ENCODE measurements at places on chromosomes 2 and 18. TPM values are rescaled to one million over a fixed set of nuclear protein-coding genes. Genes with fewer than 3 reads are reported as not detected.
A peak's percentile ranks its signal among the peaks of the same experiment; 100 is the strongest.

Gene MYL1
- not detected for total RNA-seq

- no peak for DNase-seq
Observed at GRCh38 chr18:9709304-9709877, 1.3 kb downstream of the RAB31 start.

- DNase-seq, result peak; percentile 56
Observed at GRCh38 chr2:224938651-224939182, 103.6 kb downstream of the DOCK10 start.

Gene PLGLB2
- 0.64 TPM for total RNA-seq

DNA sequence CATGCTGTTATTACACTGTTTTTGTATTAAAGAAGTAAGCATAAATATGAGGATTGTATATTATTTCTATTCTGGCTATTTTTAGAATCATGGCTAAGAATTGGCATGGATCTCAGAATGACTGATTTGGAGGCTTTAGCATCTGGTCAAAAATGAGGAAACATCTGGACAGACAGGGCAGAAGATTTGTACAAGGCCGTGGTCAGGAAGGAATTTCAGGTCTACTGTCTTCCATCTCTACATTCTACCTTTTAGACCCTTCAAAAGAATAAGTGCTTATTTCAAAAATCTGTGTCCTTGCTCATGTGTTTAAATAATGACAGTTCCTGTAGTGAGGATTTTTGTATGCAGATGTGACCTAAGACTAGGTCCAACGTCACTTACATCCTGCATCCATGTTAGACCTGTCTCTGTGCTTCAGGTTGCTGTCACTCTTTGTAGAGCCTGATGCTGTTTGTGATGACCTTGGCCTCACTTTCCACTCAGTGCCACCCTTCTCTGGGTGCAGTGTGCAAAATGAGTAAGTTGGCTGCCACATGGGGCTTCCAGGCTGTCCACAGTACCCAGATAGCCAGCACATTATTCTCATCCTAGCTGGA, 54.7 kb upstream of the B3GNT2 start:
- no peak for DNase-seq

Gene RTP5
- total RNA-seq, result 0.10 TPM

GRCh38 chr2:236284208-236284607, 20.0 kb upstream of the ASB18 start:
- no peak for DNase-seq

- DNase-seq, result peak; percentile 26
Observed at GRCh38 chr18:62741118-62741566, 25.8 kb downstream of the PHLPP1 start.

Gene RALB
- total RNA-seq, result 52.9 TPM

DNA sequence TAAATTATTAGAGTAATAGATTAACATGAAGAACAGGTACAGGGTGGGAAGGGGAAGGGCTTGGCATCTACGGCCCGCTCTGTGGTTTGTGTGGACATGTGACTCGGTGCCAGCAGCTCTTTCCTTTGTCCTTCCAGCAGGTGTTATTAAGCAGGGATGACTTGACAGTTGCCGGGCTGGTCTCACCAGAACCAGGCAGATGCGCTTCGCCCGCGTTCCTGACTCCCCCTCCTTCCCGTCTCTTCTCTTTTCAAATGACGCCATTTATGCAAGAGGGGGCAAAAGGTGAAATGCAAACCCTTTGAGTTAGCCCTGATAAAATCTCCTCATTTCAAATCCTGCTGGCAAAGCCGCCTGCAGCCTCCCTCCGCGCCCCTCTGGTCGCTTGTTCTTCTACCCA, 38.9 kb upstream of the MGAT4A start:
- DNase-seq, result peak; percentile 61

- no peak for DNase-seq
Observed at GRCh38 chr2:4873876-4874593, 818.1 kb upstream of the SOX11 start.

Gene TNFRSF11A
- total RNA-seq, result 5.7 TPM

Gene ZSWIM2
- not detected for total RNA-seq

Gene HNMT
- not detected for total RNA-seq

Gene FNDC4
- total RNA-seq, result 0.38 TPM

- no peak for DNase-seq
Observed at GRCh38 chr2:48345176-48345575, 184.8 kb upstream of the STON1 start.

Gene TMEM237
- total RNA-seq, result 15.4 TPM

GRCh38 chr2:219268294-219268693, 10.9 kb upstream of the DNAJB2 start:
- DNase-seq, result no peak

Gene LHCGR
- not detected for total RNA-seq

DNA sequence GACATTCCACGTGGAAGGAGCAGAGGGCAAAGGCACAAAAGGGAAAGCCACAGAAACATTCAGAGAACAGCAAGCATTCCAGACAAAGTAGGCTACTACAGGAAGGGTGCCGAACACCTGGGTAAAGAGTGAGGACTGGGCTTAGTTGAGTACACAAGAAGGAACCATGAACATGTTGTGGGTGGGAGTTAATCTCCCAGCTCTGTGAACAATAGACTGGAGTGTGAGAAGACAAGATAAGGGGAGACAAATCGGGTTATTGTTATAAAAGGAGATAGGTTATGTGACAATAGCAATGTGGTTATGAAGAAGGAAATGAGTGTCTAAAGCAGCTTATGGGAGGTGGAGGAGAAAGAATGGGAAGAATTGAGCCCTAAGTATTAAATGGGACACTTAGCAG, 70.0 kb downstream of the DPP4 start:
- no peak for DNase-seq

Gene FOXI3
- total RNA-seq, result not detected

All from activated CD4-positive, alpha-beta memory T cell treated with anti-CD3 and anti-CD28 coated beads for 36 hours (primary cell).